ENCODE measurements at places on chromosomes 2 and 18. TPM values are rescaled to one million over a fixed set of nuclear protein-coding genes. Genes with fewer than 3 reads are reported as not detected.
A peak's percentile ranks its signal among the peaks of the same experiment; 100 is the strongest.

DNA sequence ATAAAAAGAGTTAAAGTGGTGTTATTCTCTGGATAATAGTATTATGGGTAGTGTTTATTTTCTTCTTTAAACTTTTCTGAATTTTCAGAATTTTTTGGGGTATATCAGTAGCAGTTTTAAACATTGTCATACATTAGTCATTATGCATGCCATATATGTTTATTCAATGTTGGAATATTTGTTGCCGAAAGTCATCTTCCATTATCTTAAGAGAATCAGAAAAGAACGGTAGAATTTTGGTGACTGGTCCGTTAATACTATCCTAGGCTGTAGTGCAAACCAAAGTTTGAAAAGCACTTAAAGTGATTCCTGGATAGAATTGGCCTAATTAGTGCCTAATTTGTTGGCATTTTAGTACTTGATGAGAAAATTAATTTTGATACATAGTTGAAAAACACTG is 244.1 kb downstream of the PHLPP1 start:
- no peak for DNase-seq

The RAD51AP2 gene
- not detected for total RNA-seq

- no peak for DNase-seq
These were observed 713.1 kb downstream of the CBLN2 start for GRCh38 chr18:71831039-71831438.

- peak; percentile 74 for DNase-seq
These were observed 44.5 kb downstream of the USP34 start for GRCh38 chr2:61426267-61426897.

The UGT1A5 gene
- total RNA-seq: not detected

DNA sequence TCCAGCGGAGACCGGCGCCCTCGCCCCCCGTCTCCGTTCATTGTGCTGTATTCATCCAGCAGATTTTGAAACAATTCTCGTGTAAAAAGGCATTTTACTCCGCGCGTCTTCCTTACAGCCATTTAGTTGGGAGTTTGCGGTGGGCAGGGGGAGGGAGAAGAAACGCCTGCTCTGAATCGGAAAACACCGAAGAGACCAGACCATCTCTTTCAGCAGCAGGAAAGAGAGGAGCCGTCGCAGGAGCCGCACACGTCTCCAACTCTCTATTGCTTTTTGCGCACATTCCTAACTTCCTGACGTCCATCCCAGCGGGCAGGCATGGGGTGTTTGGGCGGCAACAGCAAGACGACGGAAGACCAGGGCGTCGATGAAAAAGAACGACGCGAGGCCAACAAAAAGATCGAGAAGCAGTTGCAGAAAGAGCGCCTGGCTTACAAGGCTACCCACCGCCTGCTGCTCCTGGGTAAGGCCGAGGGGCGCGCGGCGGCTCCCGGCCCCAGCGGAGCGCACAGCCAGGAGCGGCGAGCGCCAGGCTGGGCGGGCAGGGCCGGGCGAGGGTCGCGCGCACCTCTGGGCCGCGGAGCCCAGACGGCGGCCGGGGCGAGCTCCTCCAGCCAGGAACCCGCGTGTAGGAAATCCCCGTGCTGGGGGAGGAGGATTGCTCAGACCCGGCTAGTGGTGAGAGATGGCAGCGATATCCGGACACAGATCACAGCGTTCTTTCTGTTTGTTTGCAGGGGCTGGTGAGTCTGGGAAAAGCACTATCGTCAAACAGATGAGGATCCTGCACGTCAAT is 63.2 kb downstream of the GNAL start:
- DNase-seq: peak; percentile 65

DNA sequence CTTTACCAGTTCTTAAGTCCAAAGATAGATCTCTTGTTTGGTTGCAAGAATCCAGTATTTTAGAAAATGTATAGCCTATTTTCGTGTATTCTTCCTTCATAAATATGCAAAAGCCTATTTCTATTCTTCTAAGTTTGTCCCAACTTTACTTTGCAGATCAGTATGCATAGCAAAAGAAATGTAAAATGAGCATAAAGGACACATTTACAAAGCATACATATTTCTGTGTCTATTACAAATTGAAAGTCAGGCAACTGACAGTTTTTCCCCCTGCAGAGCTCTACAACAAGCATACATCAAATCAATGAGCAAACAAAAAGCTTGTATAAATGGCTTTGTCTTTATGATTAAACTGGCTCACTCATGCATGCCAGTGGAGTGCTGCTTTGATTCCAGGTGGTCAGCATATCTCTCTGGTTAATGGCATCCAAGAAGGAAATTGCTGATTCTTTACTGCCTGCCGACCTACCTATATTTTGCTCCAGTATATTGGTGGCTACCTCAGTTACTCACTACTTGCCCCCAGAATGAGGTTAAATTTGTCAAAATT is 10.0 kb upstream of the VPS54 start:
- DNase-seq: no peak

DNA sequence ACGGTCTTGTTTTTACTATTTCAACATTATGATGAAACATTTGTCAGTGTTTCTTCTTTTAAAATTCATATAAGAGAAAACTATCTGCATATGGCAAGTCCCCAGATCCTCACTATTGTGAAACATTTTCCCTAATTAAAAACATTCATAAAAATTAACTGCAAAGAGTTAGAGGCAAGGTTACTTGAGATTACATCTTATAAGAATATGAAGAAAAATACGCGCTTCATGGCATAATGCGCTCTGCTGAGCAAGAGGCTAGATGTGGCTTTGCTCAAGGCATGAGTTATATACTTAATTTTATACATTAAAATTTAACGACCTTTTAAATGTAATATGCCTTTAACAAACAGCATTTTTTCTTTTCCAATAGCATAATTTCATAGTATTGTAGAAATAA is 166.4 kb upstream of the RPRM start:
- no peak for DNase-seq

GRCh38 chr2:183078464-183079138 is at the start of gene DUSP19:
DUSP19 (plus strand) TSS chr2:183078747; CDS start chr2:183078934, 187 bp downstream.
- DNase-seq: peak; percentile 83

The SPP2 gene
- not detected for total RNA-seq

DNA sequence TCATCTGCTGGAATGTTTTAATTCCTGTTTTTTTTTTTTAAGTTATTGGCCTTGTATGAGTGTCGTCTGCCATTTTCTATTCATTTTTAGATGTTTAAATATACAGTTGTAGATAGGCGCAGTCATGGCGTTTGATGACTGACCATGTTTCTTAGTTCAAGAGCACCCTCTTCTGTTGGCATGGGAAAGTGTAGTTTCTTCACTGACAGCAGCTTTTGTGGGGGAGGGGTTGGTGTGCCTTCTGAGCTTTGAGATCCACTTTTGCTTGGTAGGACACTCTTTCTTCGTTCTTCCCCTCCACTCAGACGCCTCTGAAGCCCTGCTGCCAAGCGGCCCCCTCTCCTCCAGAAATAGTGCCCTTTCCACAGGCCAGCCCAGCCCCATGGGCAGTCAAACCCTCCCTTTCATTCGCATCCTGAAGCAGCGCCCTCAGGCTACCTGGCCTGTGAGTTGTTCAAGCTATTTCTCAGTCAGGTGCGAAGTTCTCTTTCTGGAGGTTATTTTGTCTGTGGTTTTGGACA is 492.0 kb downstream of the TNS1 start:
- DNase-seq: peak; percentile 64

The CYP1B1 gene
- total RNA-seq: 95.7 TPM

DNA sequence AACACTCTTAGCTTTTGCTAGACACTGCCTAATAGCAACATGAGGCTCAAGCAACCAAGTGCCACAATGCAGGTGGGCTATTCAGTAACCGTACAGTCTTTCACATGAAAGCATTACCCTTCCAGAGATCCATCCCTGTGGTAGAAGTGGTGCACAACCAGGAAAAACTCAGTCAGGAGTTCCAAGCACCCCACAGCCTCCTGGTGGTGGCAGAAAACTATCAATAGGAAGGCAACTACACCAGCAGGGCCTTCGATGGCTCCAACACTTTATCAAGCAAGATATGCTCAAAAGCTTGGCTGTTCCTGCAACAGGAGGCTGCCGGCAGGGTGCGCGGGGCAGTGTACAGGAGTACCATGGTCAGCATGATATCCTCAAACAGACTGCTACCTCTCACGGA is 176.1 kb upstream of the DLGAP1 start:
- no peak for DNase-seq

The SCYGR4 gene
- total RNA-seq: not detected

DNA sequence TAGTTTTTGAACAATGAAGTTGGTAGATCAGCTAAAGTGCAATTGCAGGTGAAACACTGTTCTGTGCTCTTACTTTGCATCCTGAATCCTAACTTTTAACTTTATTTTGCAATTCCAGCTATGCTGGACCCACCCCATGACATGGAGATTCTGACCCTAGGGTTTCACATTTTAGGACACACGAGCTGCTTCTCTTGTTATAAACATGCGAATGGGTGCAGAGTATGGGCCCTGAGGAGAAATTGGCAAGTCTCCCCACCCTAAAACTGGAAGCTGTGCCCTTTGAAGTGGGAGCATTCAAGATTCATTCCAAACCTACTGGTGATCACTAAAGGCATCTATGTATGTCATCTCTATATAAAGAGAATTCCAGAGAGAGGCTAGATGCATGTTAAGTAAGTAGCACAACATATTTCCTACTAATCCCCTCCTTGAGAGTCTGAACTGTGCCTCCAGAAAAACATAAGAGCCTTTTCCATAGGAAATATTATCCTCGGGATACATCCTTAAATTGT is 794.3 kb upstream of the ZEB2 start:
- DNase-seq: no peak

DNA sequence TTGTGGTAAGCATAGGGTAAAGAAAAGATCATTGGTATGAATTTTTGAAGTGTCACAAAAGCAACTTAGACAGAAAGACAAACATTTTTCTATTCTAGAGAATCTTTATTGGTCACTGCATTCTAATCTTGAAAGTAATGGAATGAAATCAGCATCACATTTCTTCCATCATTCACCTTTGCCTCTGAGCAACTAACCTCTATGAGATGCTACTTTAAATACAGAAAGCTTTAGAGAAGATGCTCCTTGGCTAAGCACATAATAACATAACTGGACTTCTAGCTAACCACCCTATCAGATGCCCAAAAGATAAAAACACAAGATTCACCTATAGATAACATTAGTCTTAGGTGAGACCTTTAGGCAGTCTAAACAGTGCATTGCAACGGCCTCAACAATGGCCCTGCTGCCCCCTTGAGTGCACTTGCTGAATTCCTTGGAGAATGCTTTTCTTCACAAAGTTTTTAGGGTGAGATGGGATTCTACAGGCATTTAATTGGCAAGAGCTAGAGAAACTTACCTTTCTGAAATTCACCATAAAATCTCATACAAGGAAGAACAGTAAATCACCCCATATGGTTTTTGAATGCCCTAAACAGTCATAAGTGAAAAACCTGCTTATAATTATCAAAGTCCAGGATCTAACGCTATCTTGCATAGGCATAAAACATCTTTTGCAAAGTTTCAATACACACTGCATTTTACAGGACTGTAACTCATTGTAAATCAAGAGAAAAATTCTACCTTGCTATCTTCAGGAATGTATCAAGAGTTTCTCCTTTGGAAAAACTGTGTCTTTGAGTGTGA is 791.3 kb upstream of the CHAC2 start:
- no peak for DNase-seq

The HSPD1 gene
- total RNA-seq: 380 TPM

DNA sequence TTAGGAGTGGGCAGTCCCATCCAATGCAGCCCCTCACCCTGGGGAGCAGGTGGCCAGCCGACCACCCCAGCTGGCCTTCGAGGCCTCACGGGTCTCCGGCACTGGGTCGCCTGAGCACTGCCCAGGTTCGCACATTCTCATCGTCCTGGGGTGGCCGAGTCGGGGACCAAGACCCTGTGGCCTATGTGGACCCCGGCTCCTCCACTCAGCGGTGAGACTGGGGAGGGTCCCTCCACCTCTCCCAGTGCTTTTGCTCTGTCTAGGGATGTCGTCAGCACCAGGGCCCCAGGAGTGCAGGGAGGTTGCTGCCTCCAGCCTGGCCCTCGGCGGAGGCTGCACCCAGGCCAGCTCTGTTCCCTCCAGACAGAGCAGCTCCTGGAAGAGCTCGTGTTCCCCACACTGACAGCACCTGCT is 89.6 kb downstream of the TPO start:
- no peak for DNase-seq

- no peak for DNase-seq
These were observed 1921.9 kb upstream of the LRRTM1 start for GRCh38 chr2:82226441-82226840.

DNA sequence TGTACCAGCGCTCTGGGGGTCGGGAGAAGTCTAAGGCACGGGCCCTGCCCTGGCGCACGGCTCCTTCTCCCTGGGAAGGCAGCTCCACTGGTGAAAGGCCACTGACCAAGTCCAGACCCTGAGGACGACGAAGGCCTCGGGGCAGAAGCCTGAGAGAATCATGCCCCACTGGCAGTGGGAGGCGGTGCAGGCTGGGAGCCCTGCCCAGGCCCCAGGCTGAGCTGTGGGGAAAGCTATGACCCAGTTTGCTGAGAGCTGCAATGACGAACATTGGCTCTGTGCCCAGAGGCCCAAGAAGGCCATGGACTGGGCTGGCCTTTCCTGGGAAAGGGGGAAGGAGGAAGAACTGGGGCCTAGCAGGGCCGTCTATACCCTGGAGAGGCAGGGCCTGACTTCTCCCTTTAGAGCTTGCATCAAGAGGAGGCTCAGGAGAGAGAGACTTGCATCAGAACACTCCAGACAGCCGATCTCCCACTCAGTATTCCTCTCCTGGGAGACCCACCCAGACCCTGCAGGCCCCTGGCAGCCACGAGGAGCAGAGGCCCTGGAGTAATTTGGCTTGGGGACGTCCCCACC is 32.9 kb downstream of the HS1BP3 start:
- no peak for DNase-seq

- DNase-seq: no peak
These were observed 62.8 kb downstream of the INO80D start for GRCh38 chr2:206023183-206023582.

The GPR35 gene
- total RNA-seq: 7.6 TPM

- no peak for DNase-seq
These were observed 664 bp downstream of the CAMKMT start for GRCh38 chr2:44362207-44363015.

DNA sequence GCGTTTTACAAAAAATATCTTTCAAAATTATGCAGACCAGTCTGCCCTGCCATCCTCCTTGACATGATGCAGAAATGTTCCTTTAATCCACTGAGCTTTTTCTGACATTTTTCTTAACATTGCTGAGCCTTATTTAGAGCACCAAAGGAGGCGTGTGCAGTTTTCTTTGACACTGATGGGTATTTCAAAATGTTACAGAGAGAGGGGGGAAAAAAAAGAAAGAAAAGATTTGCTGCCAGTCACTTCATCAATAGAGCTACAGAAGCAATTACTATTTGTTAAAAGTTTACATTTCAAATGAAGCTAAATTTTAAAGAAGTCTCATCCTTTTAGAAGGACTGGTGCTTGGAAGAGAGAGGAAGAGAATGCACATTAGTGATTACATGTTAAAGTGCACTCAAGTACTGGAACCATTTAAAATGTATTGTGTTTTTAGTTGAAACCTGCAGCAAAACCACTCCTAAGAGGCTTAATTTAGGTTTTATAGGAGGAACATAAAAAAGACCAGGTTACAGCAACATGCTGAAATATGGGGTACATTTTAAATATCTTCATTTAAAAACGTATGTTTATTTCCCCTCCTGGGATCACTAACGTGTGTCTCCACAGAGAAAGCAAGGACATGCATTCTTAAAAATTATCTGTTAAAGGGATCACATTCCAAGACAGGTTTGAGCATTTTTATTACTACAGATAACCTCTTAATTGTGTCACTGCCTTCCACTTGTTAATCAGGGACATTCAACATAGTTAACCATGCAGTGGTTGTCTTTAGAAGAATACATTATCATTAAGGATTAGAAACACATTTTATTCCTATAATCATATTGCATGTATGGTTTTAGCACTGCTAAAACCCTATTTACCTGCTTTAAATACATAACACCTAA is 258.4 kb downstream of the MEIS1 start:
- DNase-seq: no peak

GRCh38 chr2:171505374-171505773 is 16.9 kb upstream of the CYBRD1 start:
- DNase-seq: no peak

Data from natural killer cell treated with Interleukin-12 subunit alpha and Interleukin-12 subunit beta and Interleukin-15 and Interleukin-18, amount 100 ng/mL, for 72 hours (primary cell).